Dermis blood vessel endothelial cell (primary cell): ENCODE measurements at places on chromosomes 12 and 14. TPM values are rescaled to one million over a fixed set of nuclear protein-coding genes. Genes with fewer than 3 reads are reported as not detected.

Gene CCDC85C
- 14.5 and 32.4 TPM in 2 replicates for total RNA-seq

Gene SRSF5
- total RNA-seq = 155 and 195 TPM in 2 replicates

Gene ACSM4
- total RNA-seq = not detected in 2 replicates

Gene ARMH4
- total RNA-seq = 1.5 and 2.0 TPM in 2 replicates

Gene DAO
- under 0.01 TPM in 1 of 2 replicates, not detected in the other for total RNA-seq

Gene CNTN1
- 0.05 and 0.17 TPM in 2 replicates for total RNA-seq

Gene TM9SF1
- total RNA-seq = 63.5 and 82.5 TPM in 2 replicates

Gene SPRYD3
- 13.1 and 16.5 TPM in 2 replicates for total RNA-seq

Gene SERPINA9
- not detected in 2 replicates for total RNA-seq

Gene CLMN
- 0.68 and 1.5 TPM in 2 replicates for total RNA-seq

Gene RD3L
- total RNA-seq = not detected in 2 replicates

Gene RHOJ
- 76.3 and 115 TPM in 2 replicates for total RNA-seq

Gene HSPA2
- 5.4 and 7.0 TPM in 2 replicates for total RNA-seq

Gene DDX54
- total RNA-seq = 44.7 and 49.0 TPM in 2 replicates

Gene DEGS2
- total RNA-seq = 0.68 and 2.0 TPM in 2 replicates

Gene INSM2
- not detected in 2 replicates for total RNA-seq

Gene ANO4
- 0.85 and 1.1 TPM in 2 replicates for total RNA-seq

Gene AKAP3
- total RNA-seq = 0.85 and 2.4 TPM in 2 replicates

Gene STX2
- 31.1 and 34.7 TPM in 2 replicates for total RNA-seq

Gene BAZ2A
- 23.5 and 40.9 TPM in 2 replicates for total RNA-seq

Gene SSTR1
- 0.17 and 0.33 TPM in 2 replicates for total RNA-seq
